ENCODE measurements at places on chromosomes 16 and 17.

GRCh38 chr16:58124601-58124915 is 4.6 kb downstream of the CFAP20 start:
- peak; percentile 76 for DNase-seq

DNA sequence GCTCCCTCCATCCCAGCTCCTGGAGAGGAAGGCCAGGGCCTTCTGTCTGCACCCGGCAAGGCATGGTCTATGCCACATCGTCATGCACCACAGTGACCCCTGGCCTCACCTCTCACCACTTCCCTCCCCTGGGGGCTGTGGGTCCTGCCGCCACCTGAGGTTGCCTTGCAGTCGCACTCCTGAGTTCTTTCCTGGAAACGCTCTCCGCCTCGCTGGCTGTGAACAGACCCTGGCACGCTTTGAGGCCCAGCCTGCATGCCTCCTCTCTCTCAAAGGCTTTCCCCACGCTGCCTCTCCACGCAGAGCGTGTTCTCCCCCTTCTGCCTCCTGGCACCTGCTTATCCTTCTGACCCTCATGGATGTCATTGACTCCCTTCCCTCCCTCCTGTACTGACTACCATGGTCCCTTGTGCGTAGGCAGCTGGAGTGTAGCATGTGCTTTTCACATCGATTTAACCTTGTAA is 45.4 kb downstream of the SEC14L1 start:
- DNase-seq: no peak

DNA sequence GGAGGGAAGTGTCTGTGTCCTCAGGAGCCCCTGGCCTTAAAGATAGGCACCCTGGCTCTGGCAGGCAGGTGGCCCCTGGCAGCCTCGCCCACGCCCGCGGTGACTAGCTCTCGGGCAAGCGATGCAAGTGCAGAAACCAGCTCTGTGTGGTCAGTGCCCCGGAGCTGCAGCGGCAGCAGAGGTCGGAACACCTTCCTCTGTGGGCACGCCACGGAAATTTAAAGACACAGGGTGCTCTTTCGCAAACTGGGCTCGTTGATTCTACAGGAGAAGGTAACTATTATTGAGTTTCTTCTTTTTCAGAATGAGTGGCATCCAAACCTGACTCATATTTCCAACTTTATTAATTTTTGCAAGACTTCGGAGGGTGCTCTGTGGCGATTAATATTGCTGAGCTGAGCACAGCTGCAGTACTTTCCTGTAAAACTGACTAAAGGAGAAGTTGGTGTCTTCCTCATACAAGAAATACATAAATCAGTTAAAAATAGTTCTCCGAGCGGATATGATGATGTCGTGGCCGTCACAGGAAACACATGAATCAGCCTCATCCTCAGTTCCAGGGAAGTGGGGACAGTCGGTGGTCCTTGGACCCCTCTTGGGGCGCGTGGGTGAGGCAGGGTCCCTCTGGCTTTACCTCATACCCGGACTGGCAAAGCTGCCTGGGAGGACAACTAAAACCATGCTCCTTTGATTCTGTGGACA is 120.2 kb downstream of the METRNL start:
- peak; percentile 49 for DNase-seq

- DNase-seq: no peak
Measured at GRCh38 chr17:83029571-83029970, 49.8 kb upstream of the METRNL start.
